ENCODE measurements at places on chromosomes 2 and 18. TPM values are rescaled to one million over a fixed set of nuclear protein-coding genes. Genes with fewer than 3 reads are reported as not detected.

Gene RUFY4
- not detected for total RNA-seq

Gene HOXD8
- total RNA-seq: not detected

Gene MSH6
- total RNA-seq: 37.1 TPM

Gene KCNK3
- total RNA-seq: 0.33 TPM

Gene SLC16A14
- under 0.01 TPM for total RNA-seq

Gene PSMG2
- 104 TPM for total RNA-seq

Gene PCARE
- total RNA-seq: not detected
